GDM1 (cell line): ENCODE measurements at places on chromosomes 3 and 15.

GRCh38 chr3:194900854-194901522 lies 215.3 kb downstream of the FAM43A start:
- peak; percentile 43 for DNase-seq

DNA sequence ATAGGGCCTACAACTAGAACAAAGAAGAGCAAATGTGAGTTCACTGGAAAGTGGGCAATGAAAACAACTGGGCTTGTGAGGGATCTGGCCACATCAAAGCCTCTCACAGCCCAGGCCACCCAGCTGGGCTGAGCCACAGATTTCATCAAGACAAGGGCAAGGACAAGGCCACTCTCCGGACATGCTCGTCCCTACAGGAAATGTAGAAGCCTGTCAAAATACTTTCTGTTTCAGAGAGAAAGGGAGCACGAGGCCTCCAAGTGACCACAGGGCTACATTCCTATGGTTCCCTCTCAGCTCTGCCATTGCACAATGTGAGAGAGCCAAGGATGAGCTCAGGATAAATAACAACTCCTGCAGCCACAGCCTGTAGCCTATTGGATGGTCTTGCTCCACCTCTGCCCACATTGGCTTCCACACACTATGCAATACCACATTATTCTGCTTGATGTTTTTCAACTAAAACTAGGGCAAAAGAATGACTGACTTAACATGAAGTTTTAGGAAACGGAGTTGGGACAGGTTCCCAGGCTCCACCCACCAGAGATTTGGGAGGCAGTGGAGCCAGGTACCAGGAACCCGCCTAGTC lies 12.1 kb downstream of the TBC1D2B start:
- DNase-seq: no peak

DNA sequence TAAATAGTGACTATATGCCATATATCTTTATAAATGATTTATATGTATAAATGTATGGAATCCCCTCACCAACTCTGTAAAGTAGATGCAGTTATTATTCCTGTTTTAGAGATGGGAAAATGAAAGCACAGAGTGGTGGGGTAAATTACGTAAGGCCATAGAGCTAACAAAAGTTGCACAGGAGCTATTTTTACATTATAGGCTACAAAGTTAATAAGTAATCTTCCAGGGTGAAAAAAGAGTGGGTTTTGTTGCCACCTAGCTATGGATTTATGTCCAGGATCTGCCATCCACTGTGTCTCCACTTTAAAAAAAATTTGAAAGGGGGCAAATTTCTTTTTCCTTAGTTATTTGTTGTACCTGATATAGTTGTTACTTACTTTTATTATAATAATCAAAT lies 235.7 kb downstream of the MCTP2 start:
- no peak for DNase-seq

- no peak for DNase-seq
These were observed 405.1 kb upstream of the NECTIN3 start for GRCh38 chr3:110666495-110666894.

- DNase-seq: no peak
These were observed 1.0 kb downstream of the LPP start for GRCh38 chr3:188154809-188155574.

DNA sequence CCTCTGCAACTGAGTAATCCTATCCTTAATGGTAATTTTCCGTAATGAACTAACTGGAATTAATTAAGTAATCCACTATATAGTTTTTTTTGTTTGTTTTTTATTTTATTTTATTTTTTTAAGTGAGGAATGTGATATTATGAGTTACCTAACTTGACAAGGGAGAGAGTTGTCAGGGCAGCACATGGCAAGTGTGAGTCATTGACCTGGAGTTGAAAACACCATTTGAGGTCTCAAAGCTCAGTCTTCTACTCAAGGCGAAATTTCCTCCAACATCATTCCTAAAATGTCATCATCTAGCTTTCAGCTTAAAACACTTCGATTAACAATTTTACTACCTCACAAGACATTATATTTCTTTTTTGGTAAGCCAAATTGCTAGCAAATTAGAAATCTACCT lies 87.8 kb downstream of the NECTIN3 start:
- DNase-seq: no peak

DNA sequence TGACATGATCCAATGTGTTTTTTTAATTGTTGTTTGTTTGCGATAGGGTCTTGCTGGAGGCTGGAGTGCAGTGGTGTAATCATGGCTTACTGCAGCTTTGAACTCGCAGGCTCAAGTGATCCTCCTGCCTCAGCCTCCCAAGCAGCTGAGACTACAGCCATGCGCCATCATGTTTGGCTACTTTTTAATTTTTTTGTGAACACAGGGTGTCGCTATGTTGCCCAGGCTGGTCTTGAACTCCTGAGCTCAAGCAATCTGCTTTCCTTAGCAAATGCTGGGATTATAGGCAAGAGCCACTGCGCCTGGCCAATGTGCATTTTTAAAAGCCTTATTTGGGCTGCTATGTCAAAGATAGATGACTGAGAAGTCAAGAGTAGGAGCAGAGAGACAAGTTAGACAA lies 123.0 kb downstream of the EDEM1 start:
- DNase-seq: no peak

DNA sequence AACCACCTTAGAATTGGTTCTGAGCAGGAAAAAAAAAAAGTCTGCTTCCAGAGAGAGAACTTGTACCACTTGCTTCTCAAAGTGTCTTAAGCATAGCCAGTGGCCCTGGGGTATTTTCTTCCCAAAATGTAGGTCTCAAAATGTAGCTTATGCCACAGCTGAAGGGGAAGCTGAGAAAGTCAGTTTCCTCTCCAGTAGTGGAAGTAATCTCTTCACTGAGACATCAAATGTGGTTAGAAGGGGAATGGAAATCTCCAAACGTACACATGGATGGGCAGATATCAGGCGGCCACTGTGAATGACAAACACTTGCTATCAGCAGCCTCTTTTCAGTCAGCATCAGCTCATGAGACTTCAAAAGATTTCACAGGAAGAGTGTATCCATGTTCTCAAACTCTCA lies 841.2 kb downstream of the TUSC7 start:
- no peak for DNase-seq

DNA sequence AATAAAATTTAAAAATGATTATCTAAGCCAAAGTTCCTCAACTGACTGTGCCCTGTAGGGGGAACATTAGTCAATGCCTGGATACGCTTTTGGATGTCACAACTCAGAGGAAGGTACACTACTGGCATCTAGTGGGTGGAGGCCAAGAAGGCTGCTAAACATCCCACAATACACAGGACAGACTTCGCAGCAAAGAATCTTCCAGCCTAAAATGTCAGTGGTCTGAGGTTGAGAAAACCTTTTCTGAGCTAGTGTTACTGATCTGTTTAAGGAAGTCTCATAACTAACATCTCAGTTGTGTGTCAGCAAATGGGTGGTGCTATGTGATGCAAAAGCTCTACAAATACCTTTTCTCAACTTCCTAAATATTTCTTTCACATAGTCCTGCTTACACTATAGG lies 20.9 kb upstream of the LDHAL6B start:
- DNase-seq: no peak

- no peak for DNase-seq
These were observed 148.4 kb upstream of the TLE3 start for GRCh38 chr15:70245932-70246622.

GRCh38 chr3:78992830-78993229 lies 775.0 kb downstream of the ROBO1 start:
- no peak for DNase-seq

- DNase-seq: no peak
These were observed 43.4 kb downstream of the HLTF start for GRCh38 chr3:149042789-149043386.

GRCh38 chr3:87225659-87226058 lies 1.4 kb upstream of the CHMP2B start:
- DNase-seq: no peak

DNA sequence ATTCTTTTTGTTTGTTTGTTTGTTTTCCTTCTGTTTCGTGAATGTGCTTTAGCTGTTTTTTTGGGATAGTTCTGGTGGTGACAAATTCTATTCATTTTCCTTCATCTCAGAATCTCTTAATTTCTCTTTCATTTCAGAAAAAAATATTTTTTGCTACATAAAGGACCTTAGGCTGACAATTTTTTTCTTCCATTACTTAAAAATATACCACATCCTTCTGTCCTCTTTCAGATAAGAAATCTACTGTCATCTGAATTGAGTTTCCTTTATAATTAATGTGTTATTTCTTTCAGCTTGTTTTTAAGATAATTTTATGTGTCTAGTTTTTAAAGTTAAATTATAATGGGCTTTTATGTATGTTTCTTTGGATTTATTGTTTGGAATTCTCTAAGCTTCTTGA lies 47.6 kb downstream of the IL16 start:
- no peak for DNase-seq

DNA sequence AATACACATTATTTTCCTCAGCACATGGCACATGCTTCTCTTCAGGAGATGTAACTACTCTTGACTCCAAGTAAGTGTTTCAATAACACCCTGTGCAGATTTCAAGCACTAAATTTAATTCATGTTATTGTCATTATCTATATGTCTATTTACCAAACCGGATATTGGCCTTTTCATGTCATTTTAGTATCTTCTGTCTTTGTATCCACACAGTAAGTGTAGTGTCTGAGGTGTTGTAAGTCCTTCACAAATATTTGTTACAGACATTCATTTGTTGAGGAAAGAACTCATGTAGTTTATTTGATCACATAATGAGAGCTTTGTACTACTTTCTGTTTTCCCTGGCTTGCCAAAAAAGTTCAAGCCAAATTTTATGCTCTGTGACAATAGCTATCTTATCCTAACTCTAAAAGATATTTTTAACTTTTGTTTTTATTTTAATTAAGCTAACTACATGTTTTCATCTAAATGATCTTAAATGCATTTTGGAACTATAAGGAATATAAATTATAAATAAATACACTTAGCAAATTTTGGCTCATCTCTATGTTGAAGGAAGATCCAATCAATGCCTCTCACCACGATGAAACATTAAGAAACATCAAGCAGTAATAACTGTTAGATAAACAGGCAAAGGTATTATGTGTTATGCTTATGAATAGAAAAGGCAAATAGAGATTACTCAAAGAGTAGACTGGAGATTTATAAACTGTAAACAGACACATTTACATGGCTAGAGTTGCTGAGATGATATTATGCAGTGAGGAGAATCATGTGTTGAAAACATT lies 48.3 kb downstream of the SPTSSB start:
- no peak for DNase-seq

GRCh38 chr15:67242708-67243111 lies 11.8 kb downstream of the AAGAB start:
- DNase-seq: no peak

DNA sequence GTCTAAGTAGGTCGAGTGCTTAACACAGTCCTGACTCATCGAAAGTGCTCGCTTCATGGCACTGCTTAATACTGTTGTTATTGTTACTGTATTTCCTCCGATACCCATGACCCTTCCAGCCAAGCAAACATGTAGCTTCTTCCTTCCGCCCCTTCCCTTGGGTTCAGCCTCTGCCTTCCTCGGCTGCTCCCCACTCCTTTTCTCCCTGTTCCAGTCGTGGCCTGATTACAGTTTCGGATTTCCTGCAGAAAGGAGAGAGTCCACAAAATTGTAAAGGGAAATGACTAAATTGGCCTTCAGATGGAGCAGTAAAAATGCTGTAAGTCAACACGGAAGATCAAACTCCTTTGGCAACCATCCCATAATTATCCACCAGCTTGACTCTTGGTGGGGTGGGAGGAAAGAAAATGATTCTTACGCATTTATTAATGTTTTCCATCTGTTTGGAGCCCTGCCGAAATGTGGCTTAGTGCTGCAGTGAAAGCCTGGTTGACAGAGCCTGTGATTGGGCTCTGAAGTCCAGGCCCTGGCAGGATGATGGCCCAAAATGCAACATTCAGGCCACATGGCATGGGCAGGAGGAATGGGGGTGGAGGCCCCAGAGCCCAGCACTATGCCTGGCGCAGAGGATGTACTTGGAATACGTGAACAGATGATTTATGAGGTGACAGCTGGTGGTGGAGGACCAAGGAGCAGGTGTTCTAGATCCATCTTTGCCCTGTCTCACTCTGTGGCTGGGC lies 37.6 kb downstream of the FAM3D start:
- no peak for DNase-seq

GRCh38 chr3:182947888-182948287 lies 32.5 kb downstream of the DCUN1D1 start:
- no peak for DNase-seq

DNA sequence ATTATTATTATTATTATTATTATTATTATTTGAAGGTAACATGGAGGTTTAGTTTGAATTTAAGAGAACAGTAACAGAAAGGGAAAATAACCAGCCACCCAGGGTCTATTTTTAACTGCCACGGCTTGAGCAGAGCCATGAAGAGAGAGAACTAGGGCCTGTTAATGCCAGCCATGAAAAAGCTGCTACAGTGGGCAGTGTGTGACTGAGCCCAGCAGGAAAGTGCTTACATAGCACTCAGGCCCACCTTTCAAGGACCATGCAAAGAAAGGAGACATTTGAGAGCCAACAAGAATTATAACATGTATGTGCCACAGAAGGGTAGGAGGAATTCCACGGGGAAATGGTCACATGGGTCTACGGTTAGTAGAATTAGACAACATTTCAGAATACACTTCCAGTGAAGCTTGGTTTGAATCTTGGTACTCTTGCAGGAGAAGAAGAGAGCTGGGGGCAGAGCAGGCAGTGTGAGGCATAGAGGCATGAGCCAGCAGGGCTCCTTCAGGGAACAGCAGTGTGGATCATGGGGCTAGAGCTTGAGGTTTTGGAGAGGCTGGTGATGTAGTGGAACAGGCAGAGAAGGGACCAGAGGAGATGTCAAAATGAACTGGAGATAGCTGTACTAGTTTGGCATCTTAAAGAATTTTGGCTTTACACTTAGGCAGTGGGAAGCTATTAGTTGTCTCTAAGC lies 140.7 kb downstream of the CMSS1 start:
- no peak for DNase-seq

DNA sequence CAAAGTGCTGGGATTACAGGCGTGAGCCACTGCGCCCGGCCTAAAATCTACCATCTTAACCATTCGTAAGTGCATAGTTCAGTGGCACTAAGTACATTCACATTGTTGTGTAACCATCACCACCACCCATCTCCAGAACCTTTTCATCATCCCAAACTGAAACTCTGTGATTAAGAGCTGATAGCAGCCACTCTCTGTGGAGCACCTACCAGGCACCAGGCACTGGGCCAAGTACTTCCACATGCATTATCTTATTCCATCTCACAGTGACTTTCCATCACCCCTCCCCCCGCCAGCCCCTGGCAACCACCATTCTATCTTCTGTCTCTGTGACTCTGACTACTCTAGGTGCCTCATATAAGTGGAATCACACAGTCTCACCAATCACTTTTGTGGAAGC lies 2.3 kb upstream of the INSYN1 start:
- no peak for DNase-seq

- peak; percentile 28 for DNase-seq
These were observed 193.9 kb upstream of the UBE2E1 start for GRCh38 chr3:23611737-23612295.

DNA sequence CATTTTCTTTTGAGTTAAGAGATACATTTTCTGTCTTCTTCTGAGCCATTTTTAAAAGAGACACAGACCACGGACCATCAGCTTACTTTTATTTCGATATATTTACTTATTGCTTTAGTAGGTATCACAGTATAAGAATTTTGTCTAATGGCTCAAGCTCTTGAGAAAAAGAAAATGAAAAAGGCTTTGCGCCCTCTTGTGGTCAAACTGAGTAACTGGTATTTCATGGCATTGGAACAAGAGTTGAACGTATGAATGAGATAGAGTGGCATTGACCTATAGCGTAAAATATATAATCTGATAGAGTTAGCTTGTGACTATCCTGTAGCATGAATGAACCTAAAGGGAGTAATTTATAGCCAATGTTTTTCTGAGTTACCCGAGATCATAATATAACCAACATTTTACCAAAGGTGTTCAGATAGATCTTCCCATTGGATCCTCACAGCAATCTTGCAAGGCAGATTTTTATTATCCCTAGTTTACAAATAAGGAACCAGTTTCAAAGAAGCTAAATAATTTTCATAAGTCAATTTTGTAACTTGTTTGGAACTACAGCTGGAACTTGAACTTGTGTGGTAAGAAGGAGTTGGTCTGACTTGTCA lies 154.6 kb downstream of the POLR2M start:
- DNase-seq: peak; percentile 41
